ENCODE measurements at places on chromosomes 3 and 15. TPM values are rescaled to one million over a fixed set of nuclear protein-coding genes. Genes with fewer than 3 reads are reported as not detected.

- DNase-seq: no peak
Measured at GRCh38 chr3:47663630-47664240, 85.1 kb upstream of the CSPG5 start.

DNA sequence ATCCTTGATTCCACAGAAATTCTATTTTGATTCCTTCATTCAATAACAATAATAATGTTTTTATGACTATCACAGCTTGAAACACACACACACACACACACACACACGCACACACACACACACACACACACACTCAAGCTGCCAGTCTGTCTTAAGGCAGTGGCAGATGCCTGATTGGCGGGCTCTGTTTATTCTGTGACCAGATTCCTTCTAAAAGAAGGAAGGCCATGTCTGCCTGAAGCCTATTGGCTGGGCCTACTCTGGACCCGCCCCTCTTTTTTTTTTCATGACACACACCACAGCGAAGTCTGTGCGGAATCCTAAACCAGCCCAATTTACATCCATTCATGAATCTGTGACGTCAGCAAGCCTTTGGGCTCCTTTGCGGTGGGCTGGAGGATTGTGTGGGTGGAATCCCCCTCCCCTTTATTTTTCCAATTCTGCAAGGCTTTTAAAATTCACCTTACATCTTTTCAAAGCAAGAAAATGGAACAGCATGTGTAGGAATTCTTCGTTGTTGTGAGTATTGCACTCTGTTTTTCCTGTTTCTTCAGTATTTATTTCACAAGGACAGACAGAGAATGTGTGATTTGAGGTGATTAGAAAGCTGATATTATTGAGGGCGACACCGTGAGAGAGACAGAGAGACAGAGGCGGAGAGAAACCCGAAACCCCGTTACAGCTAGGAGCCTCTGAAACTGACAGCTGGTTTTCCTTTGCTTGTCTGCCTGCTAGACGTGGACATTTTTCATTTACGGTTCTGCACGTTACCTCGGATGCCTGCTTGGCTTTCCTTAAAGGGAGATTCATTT lies at the start of gene MAP3K13:
MAP3K13 (plus strand) TSS at position 287 of the 812 bp plus-strand sequence. CDS start 65,446 bp downstream, outside the sequence.
- peak; percentile 93 for DNase-seq

DNA sequence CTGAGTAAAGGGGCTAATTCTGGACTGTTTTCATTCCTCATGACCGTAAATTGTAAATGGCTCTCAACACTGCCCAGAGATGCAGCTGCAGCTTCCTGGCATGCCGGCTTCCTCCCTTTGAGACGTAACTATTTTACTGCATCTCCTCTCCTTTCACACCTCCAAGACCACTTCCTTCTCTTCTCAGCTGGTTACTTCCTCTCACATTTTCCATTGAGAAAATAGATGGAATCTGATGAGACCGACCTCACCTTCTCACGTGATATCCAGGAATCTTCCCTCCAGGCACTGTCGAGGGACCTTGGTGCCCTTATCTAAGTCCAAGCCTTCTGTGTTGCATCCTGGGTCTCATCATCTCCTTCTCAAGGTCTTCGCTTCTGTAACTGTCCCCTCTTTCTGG lies 12.7 kb downstream of the LYSMD4 start:
- no peak for DNase-seq

- no peak for DNase-seq
Measured at GRCh38 chr3:120449251-120449650, 1.5 kb downstream of the FSTL1 start.

GRCh38 chr15:91021516-91022074 lies 799 bp downstream of the VPS33B start:
- no peak for DNase-seq

DNA sequence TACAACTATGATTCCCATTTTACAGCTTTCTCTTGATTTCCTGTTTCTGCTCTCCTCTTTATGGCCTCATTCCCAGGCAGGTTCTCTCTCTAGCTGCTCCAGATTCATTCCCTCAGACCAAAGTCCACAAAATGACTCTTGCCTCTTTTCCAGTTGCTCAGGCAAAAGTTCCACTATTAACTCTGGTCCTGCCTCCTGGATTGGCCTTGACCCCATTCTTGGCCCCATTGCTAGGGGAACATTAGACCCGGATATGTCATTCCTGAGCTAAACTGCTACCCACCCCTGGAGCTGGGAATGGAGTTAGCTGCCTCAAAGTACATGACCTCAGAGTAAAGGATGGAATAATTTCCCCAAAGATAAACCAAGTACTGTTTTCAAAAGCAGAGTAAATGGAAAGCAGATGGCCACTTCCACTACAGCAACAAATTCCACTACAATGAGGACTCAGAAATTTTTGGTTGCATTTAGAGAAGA lies 73.0 kb upstream of the GAP43 start:
- DNase-seq: no peak

DNA sequence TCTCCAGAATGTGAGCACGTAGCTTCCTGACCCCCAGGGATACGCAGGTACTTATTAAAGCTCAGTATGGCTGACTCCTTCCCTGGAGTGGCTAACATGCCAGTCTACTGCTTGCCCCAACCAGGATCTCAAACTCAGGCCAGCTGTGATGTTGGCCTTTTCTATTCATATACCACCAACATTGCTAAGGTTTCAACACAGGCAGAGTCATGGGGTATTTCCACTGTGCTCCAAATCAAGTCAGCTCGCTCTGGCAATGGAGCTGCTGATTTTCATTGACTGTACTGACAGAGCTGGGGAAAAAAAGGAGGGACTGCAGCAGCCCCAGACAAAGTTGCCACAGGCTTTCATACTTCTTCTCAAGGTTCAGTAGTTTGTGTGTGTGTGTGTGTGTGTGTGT lies 87.0 kb downstream of the CFAP20DC start:
- DNase-seq: no peak

GRCh38 chr15:77517579-77517978 lies 96.9 kb downstream of the HMG20A start:
- DNase-seq: no peak

GRCh38 chr3:85208650-85209049 lies 249.9 kb downstream of the CADM2 start:
- DNase-seq: no peak

DNA sequence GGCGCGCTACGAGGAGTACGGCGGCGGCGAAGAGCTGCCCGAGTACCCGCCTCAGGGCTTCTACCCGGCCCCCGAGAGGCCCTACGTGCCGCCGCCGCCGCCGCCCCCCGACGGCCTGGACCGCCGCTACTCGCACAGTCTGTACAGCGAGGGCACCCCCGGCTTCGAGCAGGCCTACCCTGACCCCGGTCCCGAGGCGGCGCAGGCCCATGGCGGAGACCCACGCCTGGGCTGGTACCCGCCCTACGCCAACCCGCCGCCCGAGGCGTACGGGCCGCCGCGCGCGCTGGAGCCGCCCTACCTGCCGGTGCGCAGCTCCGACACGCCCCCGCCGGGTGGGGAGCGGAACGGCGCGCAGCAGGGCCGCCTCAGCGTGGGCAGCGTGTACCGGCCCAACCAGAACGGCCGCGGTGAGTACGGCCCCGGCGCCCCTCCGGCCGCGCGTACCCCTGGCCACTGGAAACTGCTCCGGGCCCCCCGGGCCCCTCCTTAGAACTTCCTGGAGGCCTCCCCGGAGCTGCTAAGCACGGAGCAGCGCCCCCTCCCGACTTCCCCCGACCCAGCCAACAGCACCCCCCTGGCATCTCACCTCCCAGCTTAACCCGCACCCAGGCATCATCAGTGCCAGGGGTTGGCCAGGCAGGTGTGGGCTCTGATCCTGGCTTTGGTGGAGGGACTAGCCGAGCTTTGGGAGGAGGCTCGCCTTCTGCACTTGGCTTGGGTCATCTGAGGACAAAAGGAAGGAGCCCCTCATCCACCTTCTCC lies 1.4 kb downstream of the LOXL1 start:
- DNase-seq: no peak

- DNase-seq: no peak
Measured at GRCh38 chr15:74201710-74202420, 722 bp downstream of the STRA6 start.

DNA sequence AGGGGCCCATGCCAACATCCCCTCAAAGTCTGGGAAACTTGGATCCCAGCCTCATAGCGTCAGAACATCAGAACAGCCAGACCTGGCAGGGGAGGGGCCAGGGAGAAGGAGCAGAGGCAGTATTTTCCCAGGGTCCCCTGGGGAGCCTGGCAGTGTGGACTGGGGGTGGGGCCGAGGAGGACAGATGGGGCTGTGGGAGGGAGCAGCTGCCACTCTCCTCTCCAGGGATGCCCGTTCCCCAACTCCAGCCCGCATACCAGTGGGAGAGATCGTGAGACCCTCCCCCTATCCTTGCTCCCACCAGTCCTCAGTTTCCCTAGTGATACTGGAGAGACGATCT lies 6.5 kb upstream of the DNAJB8 start:
- DNase-seq: no peak

The SELENOK gene
- 67.9 TPM for total RNA-seq

The CCDC54 gene
- total RNA-seq: not detected

The SOX2 gene
- total RNA-seq: 0.51 TPM

The ZNF621 gene
- 6.6 TPM for total RNA-seq

The ECE2 gene
- not detected for total RNA-seq

The CADM2 gene
- total RNA-seq: 6.5 TPM

The COLQ gene
- total RNA-seq: 38.3 TPM

The XYLB gene
- total RNA-seq: 0.79 TPM
